NCI-H2081 treated with DMSO at 0.1 percent for 48 hours (cell line): ENCODE measurements at places on chromosomes 11 and 22.

- no peak for DNase-seq
These were observed 53.2 kb downstream of the NAT10 start for GRCh38 chr11:34158661-34159060.

GRCh38 chr11:11280826-11281225 lies 72.2 kb downstream of the CSNK2A3 start:
- no peak for DNase-seq

DNA sequence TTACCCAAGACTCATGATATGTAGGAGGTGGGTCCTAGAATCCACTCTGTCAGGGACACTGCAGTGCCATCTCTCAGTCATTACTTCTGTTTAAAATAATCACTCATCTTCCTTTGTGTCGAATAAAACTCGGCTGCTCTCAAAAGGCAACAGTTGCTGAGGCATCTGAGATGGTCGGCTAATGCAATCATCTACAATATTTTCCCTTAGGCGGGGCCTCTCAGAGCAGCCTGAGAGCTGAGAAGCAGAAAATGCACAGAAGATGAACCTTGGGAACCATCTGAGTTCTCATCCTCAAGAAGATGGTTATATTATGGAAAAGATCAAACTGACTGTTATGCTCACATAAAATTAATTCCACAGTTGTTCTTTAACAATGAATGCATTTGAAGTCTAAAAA lies 1518.2 kb upstream of the TENM4 start:
- DNase-seq = no peak

DNA sequence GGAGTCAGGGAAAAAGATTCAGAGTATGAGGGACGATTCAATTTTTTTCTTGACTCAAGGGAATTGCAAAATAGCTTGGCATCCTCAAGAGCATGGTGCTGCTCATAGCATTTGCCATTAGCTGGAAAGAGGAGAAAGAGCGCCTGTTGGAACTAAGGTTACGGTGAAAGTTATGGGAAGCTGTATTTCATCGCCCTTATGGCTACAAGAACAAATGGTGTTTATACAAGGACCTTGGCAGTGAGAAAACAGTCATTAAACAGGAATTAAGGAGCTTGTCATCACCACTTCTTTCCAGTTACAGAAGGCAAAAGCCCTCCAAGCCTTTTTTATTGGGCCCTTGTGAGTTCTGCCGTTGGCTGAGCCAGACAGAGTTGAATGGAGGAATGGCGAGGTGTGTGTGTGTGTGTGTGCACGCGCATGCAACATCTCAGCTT lies 74.2 kb downstream of the ALX4 start:
- no peak for DNase-seq

- no peak for DNase-seq
These were observed at the start of gene TMPRSS5 for GRCh38 chr11:113705871-113706655. TSS of gene TMPRSS5 (minus strand) at chr11:113706308. CDS start at chr11:113706224, 84 bp downstream.

GRCh38 chr11:44926036-44926435 lies 24.6 kb downstream of the TP53I11 start:
- DNase-seq = no peak

DNA sequence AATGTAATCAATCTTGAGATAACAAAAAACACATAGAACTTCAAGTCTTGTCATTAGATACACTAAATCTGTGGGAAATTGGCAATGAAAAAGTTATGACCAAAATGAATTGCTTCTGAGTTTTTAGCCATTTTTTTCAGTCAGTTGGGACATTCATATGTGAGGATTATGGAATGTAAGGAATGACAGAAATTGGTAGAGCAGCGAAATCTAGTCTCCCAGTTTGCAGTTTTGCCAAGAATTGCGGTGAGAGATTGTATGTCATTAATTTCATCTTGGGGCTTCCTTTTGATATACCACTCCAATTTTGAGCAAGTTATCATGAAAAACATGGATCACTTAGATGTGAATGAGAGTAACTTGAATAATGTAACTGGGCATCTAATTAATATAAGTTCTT lies 49.9 kb downstream of the SIK2 start:
- no peak for DNase-seq

DNA sequence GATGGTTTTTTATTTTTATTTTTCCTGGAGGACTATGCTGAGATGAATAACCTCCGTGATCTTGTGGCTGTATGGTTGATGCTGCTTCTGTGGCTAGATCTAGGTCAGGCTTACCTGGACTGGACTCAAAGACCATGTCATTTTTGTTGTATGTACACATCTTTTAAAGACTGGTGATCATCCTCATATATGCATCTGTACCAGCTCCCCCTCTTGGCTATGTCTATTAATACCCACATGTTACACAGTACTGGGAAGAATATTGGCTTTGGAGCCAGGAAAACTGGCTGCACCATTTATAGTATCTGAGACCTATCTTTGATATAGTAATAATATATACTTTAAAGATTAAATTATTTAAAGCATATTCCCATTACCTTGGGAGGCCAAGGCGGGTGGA lies 18.4 kb upstream of the PITPNB start:
- DNase-seq = no peak

DNA sequence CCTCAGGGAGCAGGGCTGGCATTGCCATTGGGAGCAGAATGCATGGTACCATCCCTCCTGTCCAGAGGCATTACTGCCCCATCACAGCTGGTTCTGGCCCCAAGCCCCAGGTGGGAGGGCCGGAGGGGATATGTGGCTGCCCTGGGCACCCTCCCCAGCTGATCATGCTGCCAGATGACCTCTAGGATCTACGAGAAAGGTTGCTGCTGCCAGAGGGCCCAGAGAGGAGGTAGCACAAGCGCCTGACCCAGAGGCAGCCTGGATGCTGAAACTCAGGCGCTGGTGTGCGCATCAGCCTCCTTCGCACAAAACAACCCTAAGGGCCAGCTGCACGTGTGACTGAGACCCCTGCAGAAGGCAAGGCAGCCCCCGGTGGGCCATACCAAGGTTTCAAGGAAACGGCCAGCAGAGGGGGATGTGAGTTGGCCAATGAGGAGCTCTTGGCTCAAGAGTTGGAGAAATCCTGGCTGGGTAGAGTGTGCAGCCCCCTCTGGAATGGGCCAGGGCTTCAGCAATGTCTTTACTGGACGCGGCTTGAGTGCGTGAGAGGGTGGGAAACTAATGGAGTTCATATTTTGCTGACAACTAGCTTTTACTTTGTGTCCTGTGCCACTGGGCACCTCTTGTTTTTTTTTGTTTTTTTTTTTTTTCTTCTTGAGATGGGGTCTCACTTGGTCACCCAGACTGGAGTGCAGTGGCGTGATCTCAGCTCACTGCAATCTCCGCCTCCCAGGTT lies 88.3 kb upstream of the PARVA start:
- no peak for DNase-seq

GRCh38 chr11:116654526-116654925 lies 118.3 kb downstream of the BUD13 start:
- DNase-seq = no peak

- DNase-seq = no peak
These were observed 24.4 kb upstream of the PAMR1 start for GRCh38 chr11:35549787-35550186.

GRCh38 chr11:11173316-11174025 lies 179.6 kb downstream of the CSNK2A3 start:
- no peak for DNase-seq

DNA sequence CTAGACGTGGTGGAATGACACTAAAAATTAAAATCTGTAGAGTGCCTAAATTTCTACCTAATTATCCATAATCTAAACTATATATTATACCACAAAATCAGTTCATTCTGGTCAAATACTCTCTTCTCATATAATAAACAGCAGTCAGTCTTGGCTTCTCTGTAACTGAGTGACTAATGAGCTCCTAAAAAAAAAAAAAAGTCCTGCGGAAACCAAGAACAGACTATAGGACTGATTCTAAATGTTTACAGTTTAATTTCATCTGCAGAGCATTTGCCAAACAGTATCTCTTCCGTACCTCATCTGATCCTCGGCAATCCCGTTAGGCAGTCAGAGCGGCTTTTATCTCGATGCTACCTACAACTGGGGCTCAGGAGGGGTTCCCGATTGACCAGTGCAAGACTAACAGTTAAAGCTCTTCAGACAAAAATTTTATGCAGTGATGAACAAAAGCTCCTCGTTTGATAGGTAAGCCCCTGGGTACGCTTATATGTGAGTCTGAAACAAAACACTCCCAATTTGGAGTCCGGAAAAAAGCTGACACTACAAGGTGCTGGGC lies 686 bp downstream of the KIF18A start:
- no peak for DNase-seq

- DNase-seq = no peak
These were observed 1.2 kb downstream of the CAPN5 start for GRCh38 chr11:77067861-77068443.

GRCh38 chr11:91081440-91082043 lies 858.7 kb upstream of the CHORDC1 start:
- DNase-seq = no peak

DNA sequence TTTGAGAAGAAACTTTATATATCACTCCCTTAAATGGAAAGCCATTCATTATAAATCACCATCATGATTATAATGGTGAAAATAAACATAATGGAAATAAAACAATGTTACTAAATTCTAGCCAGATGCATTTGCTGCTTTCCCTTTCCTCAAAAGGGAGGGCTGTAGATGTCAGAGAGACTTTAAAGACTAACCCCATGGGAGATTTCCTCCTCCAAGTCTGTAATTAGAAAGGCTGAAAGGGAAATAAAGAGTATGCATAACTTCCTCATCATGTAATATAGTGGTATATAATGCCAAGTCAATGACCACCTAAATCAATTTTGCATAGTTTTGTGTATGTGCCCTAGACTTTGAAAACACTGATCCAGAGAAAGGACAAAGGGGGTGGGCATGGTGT lies 6.4 kb downstream of the CD6 start:
- no peak for DNase-seq

DNA sequence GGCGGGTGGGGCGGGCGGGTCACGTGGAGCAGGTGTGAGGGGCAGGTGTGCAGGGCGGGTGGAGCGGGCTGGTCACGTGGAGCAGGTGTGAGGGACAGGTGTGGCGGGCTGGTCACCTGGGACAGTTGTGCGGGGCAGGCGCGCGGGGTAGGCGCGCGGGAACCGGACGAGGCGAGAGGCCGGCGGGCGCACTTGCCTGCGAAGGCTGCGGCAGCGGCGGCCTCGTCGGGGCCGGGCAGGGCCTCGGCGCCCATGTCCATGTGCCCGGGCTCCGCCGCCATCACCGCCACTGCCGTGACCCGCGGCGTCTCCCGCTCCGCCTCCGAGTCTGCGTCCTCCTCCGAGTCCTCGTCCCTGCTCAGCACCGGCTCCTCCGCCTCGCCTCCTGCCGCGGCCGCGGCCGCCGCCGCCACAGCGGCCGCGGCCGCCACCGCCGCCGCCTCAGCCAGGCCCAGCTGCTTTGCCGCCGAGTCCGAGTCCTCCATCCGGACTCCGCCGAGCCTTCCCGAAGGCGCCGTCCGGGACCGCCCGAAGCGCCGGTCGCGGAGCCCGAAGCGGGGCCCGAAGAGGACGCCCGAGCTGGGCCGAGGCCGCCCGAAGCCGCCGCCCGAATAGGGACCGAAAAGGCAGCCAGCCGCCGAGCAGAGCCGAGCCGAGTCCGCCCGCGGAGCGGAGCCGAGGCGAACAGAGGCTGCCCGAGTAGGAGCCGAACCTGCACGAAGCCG lies at the start of gene DEAF1:
Gene DEAF1, minus strand, starts transcription at position 660 of the 725 bp plus-strand sequence. Its CDS starts 175 bp downstream, at position 485.
- DNase-seq = peak; percentile 93

- peak; percentile 62 for DNase-seq
These were observed 20.3 kb upstream of the WNT7B start for GRCh38 chr22:45997077-45997776.

- no peak for DNase-seq
These were observed 133.7 kb downstream of the ETS1 start for GRCh38 chr11:128453444-128454336.

- no peak for DNase-seq
These were observed 15.1 kb upstream of the CSRP3 start for GRCh38 chr11:19216709-19217374.

DNA sequence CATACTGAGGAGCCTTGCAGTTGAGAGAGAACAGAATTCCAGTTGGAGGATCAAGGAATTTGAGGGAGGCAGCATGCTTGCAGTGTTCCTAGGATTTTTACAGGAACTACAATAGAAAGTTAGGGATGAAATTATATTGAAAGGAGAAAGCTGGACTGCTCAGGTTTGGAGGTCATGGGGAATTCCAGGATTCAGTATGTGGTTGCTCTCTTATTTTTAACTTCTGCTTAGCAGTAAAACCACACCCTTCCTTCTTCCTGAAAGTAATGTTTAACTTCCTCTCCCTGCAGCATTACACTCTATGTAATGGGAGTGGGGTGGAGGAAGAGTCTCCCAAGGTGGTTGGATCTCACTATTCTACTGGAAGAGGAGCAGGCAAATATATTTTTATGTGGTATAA lies 31.3 kb downstream of the CTNND1 start:
- DNase-seq = no peak

GRCh38 chr11:69172674-69173073 lies 16.9 kb downstream of the SMIM38 start:
- no peak for DNase-seq

DNA sequence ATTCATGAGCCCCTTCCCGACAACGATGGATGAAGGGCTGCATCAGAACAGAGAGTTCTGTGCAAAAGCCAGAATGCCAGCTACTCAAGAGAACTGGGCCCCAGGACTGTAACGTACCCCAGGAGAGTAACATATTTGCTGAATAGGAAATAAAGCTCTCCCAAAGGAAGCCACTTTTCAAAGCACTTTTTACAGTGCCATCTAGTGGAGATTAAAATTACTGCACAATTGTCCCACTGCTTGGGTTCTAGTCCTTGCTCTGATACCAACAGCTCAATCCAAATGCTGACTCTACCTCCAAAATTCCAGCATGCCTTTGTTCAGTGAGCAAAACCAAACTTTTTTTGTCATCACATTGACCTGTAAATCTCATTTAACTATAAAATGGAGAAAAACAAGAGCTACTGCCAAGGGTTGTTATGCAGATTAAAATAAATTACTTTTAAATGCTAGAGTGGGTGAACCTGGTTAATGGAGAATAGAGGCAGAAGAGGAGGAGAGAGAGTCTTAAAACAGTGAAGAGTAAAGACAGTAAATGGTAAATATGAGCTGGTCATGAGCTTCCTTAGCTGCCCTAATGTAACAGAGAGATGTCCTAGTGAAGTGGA lies 87.6 kb upstream of the FSHB start:
- peak; percentile 19 for DNase-seq

DNA sequence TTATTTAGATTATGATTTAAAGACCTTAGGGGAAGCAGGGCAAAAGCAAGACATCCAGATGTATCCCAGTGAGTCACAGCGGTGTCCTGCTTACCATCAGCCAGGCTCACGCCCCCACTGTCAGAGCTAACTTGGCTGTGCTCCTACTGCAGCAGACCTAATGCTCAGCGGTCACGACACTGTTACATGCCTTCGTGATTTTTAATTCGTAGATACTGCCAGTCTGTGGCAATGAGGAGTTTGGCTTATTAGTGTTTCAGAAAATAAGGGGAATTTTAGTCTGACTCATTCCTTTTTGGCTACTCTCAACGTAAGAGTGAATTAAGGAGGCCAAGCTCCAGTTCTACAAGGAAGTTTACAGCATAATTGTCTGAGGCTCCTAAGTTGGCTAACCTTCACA lies 22.7 kb downstream of the EFCAB6 start:
- DNase-seq = no peak
